Natural killer cell treated with Interleukin-12 subunit alpha and Interleukin-12 subunit beta and Interleukin-15 and Interleukin-18, amount 100 ng/mL, for 72 hours (primary cell): ENCODE measurements at places on chromosomes 3 and 15. TPM values are rescaled to one million over a fixed set of nuclear protein-coding genes. Genes with fewer than 3 reads are reported as not detected.
A peak's percentile ranks its signal among the peaks of the same experiment; 100 is the strongest.

DNA sequence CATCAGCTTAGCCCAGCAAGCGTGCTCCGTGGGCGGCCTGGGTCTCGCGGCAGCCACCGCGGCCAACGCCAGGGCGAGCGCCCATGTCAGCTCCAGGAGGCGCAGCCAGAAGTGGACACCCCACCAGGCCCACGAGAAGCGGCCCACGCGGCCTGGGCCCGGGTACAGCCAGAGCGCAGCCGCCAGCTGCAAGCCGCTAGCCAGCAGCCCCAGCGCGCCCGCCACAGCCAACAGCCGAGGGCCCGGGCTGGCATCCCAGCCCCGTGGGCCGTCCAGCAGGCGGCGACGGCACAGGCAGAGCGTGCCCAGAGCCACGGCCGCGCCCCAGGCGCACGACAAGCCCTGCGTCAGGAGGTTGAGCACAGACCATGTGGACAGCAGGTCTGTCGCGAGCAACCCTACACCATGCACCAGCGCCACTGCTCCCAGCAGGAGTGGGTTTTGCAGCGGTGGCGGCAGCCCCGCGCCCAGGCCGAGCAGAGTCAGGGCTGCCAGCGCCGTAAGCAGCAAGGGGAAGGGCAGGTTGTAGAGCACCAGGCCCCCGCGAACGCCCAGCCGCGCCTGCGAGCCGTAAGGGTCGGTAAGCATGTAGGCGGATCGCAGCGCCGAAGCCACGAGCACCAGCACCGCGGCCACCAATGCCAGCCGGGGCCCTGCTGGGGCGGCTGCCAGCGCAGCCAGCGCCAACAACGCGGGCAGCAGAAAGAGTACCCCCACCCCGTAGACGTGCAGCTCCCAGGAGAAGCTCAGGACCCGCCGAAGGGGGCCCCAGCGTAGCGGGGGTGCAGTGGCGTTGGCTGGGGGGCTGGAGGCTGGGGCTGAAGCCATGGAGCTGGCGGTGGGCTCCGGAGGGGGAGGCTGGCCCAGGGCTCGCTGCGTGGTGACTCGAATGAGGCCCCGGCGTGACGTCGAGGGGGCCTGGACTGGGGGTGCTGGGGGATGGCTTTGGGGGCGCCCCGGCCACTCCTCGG, 4.9 kb downstream of the PRRT3 start:
- peaks cover 19% of the 10 kb centered on the region for H3K4me1 ChIP-seq
- H3K36me3 ChIP-seq: no peaks in the 10 kb centered on the region
- no peak overlapping the region for H3K4me3 ChIP-seq

DNA sequence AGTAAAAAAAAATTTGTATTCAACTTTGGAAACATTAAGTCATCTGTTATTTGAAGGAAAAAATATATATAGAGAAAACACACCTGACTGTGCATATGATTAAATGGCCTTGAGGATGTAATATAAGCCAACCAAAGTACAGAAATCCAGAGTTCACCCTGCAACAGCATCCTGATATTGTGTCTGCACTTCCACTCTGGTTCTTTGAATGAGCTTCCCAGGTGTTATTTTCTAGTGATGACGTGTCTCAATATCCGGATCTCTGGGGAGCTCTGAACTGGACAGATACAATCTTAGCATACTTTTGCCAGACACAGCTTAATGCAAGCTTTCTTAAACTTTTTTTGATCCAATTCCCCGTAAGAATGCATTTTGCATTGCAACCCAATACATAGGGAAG, 19.5 kb upstream of the PIK3CB start:
- no peak overlapping the region for H3K27ac ChIP-seq
- H3K4me1 ChIP-seq: no peaks in the 10 kb centered on the region
- no peaks in the 10 kb centered on the region for H3K36me3 ChIP-seq
- no peak overlapping the region for H3K4me3 ChIP-seq
- DNase-seq: no peak
- peaks cover 10% of the 10 kb centered on the region for H3K27me3 ChIP-seq

DNA sequence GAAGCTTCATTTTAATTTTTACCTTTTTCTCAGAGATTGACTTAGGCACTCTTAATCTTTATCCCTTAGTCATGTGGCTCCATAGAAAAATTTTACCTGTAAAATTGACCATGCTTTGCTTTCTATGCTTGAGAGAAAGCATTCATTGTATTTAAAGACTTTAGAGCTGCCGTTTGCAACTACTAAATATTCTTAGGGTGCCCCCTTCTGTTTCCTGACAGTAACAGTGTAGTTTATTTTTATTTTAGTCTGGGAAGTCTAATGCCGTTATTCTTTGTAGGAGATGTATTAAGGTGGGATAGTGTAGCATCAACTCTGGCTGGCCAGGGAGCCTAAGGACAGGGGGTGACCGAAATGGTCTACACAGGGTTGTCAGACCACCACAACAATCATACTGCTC, 84.5 kb upstream of the SYNPR start:
- no peaks in the 10 kb centered on the region for H3K27me3 ChIP-seq
- H3K4me1 ChIP-seq: no peaks in the 10 kb centered on the region
- no peak overlapping the region for H3K4me3 ChIP-seq
- DNase-seq: no peak
- no peaks in the 10 kb centered on the region for H3K36me3 ChIP-seq
- no peak overlapping the region for H3K27ac ChIP-seq

GRCh38 chr3:53261712-53262111, 5.9 kb upstream of the TKT start:
- no peak overlapping the region for H3K27ac ChIP-seq
- no peaks in the 10 kb centered on the region for H3K27me3 ChIP-seq
- no peaks in the 10 kb centered on the region for H3K4me1 ChIP-seq
- DNase-seq: no peak
- no peaks in the 10 kb centered on the region for H3K36me3 ChIP-seq

DNA sequence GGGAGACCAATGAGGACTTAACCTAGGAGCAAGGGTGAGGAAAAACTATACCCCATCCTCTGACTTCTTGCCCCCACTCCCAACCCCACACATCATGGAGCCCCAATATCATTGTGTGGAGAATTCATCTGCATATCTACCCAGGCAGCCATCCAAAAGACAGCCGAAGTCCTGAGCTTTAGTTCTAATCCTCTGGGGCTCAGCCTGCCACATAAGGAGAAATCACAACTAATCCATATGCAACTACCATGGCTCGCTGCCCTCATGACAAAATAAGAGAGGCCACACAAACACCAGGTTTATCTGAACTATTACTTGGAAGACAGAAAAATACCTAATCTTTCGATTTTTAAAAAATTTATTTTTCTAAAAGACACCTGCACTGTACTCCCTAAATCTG, 17.7 kb downstream of the HEXA start:
- no peak overlapping the region for H3K4me3 ChIP-seq
- no peak for DNase-seq
- H3K27ac ChIP-seq: peak overlapping the region; percentile 50
- H3K27me3 ChIP-seq: no peaks in the 10 kb centered on the region
- peaks cover 4% of the 10 kb centered on the region for H3K36me3 ChIP-seq

- no peak overlapping the region for H3K4me3 ChIP-seq
- no peaks in the 10 kb centered on the region for H3K36me3 ChIP-seq
- peaks cover 9% of the 10 kb centered on the region for H3K27me3 ChIP-seq
- DNase-seq: no peak
- H3K27ac ChIP-seq: no peak overlapping the region
Observed at GRCh38 chr15:41561777-41562145, 2.7 kb downstream of the TYRO3 start.

The RPL22L1 gene
- 144 TPM for total RNA-seq

The IL17RB gene
- total RNA-seq: 1.2 TPM

The POTEB gene
- total RNA-seq: not detected

The ARL6 gene
- total RNA-seq: 4.9 TPM
